ENCODE measurements at places on chromosomes 5 and 9.
A peak's percentile ranks its signal among the peaks of the same experiment; 100 is the strongest.

GRCh38 chr5:62206150-62206829 lies 99.7 kb upstream of the KIF2A start:
- no peak for DNase-seq

GRCh38 chr9:119559056-119559455 lies 189.8 kb upstream of the BRINP1 start:
- DNase-seq: no peak

DNA sequence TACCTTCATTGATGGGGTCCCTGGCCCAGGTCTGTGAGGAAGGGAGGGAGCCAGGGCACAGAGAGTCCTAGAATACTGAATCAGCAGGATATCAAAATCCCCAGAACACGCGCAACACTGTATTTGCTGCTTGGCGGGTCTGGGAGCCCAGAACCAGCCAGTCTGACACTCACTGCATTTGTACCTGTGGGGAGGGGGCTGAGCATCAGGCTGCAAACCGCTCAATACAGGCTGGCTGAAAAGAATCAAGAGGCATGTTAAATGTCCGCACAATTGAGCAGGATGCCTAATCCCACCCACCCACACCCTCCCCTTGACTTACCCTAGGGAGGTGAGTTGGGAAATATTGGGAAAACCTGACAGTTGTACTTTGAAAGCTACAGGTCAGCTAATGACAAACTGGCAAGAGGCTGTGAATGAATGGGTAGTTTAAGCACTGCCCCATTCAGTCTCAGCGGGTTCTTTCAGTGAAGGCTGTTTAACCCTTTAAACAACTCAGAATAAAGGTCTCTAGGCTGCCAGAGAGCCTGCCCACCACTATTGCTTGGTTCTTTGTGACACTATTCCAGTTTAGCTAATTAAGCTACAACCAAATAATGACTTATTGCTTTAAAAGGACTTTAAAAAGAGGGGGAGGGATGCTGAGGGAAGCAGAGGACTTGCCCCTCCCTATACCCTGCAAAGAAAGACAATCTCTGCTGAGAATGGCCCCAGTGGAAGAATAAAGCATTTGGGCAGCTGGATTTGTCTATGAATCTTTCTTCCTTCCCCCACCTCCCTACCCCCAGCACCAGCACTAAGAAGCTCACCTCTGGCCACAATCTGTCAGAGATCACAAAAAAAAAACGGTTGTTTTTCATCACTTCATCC lies 5.0 kb downstream of the SPRY4 start:
- no peak for DNase-seq

- no peak for DNase-seq
Measured at GRCh38 chr9:135088979-135089847, 1.7 kb downstream of the OLFM1 start.

GRCh38 chr5:123099514-123100151 lies 10.6 kb downstream of the PRDM6 start:
- no peak for DNase-seq

DNA sequence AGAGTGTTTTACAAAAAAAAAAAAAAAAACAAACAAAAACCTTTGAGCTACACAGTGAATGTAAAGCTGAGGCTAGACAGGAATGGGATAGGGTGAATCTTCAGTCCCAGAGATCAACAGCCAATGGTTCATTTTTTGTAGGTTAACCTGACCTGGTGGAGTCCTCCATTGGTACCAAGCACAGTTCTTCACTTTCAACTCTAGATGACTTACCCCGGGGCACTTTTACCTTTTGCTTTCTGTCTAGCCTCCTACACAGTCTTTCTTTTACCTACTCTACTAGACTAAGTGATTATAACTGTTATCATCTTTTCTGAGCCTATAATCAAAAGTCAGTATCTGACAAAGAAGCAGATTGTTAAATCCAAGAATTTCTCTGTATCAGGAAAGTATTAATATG lies 50.9 kb downstream of the ANXA2R start:
- no peak for DNase-seq

GRCh38 chr9:35521708-35522107 lies 31.8 kb downstream of the RUSC2 start:
- no peak for DNase-seq

- DNase-seq: no peak
Measured at GRCh38 chr9:104319685-104320084, 184.4 kb upstream of the OR13F1 start.

- DNase-seq: no peak
Measured at GRCh38 chr5:33558489-33558888, 117.7 kb downstream of the TARS1 start.

DNA sequence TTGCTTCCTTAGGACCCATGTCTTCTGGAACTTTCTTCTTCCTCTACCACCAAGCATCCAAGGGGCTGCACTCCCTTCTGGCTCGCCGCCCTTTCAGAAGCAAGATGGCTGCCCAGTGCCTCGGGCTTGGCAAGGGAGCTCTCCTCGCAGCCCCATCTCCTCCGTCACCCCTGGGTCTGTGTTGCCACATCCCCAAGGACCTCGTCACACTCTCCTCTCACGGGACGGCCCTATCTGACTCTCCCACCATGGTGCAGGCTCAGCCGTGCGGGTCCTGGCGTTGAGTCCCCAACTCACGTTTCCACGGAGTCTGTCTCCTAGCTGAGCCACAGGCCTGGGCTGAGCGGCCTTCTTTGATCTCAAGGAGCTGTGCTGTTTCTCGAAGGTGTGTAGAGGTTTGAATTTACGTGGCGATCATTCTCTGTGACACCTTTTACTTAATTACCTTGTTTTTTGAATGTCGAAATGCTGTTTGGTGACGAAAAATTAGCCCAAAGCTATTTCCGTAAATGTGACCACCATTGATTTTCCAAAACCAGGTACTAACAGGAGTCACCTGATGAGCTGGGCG lies 15.0 kb upstream of the SCGB3A1 start:
- DNase-seq: no peak

DNA sequence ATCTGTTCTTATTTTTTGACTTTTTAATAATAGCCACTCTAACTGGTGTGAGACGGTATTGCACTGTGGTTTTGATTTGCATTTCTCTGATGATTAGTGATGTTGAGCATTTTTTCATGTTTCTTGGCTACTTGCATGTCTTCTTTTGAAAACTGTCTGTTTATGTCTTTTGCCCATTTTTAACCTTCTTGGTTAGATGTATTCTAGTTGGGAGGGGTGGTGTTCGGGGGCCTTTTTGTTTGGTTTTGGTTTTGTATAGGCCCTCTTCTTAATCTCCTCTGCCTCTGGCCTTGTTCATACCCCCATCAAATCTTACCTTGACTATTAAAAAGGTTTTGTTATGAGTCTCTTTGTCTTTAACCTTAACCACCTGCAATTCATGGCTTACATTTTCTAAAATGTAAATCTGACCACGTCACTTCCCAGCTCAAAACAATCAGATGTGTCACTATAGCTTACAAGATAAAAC lies 107.8 kb upstream of the NR4A3 start:
- DNase-seq: no peak

- DNase-seq: no peak
Measured at GRCh38 chr9:40914772-40915659, 213.5 kb downstream of the FOXD4L6 start.

DNA sequence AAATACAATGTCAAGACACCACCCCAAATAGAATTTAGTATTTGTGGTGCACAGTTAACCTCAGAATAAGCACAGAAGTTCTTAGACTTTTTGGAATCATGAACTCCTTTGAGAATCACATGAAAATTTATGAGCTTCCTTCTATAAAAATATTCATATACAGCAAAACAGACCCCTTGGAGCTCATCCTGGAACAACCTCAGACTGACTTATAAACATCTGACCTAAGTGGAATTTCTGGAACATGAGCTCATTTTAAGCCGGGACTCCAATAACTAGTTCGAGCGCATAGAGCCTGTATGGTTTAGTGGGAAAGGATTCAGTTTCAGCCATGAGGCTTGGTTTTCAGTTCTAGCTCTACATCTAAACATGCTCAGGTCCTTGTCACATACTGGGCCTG lies 192.3 kb downstream of the DEPDC1B start:
- DNase-seq: no peak

DNA sequence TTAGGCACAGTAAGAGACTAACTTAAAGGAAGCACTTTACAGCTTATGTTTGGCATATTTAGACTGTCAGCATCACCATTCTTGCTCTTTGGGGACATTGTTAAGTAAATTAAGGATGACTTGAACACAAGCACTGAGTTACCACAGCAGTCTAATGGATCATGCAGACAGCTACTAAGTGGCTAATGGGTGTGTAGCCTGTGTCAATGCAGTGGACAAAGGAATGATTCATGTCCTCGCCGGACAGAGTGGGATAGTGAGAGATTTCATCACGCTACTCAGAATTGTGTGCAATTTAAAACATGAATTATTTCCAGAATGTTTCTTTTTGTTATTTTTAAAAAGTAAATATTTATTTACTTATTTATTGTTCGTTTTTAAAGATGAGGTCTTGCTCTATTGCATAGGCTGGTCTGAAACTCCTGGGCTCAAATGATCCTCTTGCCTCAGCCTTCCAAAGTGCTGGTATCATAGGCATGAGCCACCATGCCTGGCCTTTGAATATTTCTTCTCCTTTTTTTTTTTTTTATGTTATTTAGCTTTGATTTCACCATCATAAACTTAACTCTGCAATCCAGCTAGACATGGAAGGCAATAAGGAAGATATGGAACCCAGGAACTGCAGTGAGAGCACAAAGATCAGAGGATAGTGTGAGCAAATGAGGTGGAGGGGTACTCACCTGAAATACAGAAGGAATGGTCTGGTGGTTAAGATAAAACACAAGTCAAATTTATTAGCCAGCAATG lies 53.0 kb upstream of the KLF4 start:
- DNase-seq: no peak

DNA sequence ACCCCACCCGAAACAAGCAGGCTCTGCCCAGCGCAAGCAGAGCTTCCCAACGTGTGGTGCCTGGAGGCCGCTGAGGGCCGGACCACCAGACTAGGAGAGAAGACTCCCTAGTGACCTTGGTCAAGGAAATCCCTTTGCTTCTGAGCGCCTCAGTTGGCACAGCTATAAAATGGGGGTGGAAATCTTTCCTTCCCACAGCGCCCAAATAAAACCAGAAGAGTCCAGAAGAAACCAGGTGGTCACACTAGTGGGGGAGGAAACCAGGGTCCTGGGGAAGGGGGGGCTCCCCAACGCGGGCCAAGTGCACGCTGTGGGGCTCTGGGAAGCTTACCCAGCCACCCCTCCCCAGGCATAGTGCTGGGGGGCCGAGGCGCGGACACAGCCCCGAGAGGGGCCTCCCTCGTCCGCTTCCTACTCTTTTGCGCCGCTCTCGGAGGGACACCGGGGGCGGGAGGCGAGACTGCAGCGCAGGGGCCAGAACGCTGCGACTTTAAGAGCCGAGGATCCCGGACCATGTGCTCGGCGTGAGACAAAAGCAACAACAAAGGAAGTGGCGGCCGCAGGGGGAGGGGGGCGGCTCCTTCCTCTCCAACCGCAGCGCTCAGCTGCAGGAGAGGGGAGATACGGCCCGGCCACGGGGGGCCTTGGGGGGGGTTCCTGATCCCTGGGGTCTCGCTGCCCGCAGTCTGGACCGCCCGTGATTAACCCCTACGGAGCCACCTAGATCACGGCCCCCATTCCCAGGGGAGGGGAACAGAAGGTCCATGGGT lies 885 bp downstream of the RNF44 start:
- DNase-seq: peak; percentile 32
